Activated CD8-positive, alpha-beta memory T cell treated with anti-CD3 and anti-CD28 coated beads, Interleukin-2, amount 10 ng/mL, durations not matched to agents 7 days and 5 days (primary cell): ENCODE measurements at places on chromosomes 4 and X. TPM values are rescaled to one million over a fixed set of nuclear protein-coding genes. Genes with fewer than 3 reads are reported as not detected.

DNA sequence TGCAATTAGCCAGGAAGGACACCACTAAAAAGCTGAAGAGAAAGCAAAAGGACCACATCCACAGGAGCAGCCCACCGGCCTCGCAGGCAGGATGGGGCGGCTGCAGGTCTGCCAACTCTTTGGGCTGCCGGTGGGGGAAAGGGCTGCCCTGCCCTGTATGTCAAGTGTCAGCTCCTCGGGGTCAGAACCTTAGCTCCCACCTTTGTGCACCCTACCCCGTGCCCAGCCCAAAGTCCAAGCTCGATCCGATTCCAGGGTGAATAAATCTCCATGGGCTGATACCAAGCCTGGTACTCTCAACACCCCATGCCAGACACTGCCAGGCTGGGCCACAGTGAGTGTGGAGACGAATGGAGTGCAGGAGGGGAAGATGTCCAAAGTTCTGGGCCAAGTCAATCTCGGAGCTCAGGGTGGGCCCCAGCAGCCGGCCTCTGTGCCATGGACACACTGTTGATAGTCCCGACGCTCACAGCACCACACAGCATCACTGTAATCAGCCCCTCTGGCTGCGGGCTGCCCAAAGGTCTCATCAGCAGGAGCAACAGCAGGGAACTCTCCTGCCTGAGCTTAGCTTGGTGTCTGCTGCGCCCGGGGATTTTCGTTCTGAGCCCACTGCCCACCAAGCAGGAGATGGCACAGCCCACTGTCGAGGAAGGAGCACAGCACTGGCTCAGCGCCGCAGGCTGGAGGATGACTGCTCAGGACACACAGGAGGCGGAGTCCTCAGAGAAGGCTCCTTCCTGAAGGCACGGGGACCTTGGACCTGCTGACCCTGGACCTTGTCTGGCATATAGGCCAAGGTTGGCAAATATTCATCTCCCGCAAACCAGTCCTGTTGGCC, 84.4 kb downstream of the JAKMIP1 start:
- DNase-seq = no peak

Gene YY2
- 1.7 TPM for total RNA-seq

Gene BTC
- not detected for total RNA-seq

Gene GABRG1
- not detected for total RNA-seq

DNA sequence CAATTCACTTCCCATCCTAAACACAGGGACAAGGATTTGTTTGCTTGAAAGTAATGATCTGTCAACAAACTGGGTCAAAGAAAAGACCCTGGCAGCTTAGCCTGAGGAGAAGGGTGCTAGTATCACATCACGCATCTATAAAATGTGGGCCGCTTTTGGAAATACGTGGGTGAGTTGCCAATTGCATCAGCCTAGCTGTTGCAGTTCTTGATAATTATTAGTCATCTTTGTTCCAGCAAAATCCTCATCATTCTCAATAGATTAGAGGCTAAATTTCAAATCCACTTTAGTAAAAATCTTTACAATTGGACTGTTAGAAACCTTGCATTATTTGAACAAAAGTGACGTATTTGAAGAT, 33.6 kb upstream of the TAPT1 start:
- DNase-seq = no peak

GRCh38 chr4:146245246-146245645, 30.9 kb downstream of the REELD1 start:
- no peak for DNase-seq

DNA sequence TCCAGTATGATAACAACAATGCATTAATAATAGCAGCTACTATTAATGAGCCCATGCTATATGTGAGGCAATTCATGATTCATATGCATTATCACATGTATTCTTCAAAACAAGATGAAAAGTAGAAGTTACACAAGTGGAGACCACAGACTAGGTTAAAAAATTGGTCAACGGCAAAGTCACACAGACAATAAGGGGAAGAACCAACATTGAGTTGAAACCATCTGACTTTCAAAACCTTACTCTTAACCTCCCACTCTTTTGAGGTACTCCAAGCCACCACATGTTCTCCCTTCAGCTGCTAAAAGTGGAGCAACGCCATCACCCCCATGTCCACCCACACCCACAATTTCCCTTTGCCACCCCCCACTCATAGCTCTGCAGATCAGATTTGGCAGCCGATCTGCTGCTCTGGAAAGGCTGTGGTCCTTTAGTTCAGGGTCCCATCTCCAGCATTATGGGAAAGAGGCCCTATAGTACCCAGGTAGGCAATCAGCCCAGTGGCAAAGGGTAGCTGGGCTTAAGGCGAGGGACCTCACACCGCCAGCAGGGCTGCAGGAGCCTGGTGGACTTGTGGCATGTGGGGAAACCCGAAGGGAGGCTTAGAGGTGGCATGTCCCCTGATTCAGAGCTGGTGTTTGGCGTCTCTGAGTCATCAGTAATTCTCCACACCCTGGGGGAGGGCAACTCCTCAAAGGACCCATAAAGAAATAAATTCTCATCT, 33.5 kb upstream of the CYBB start:
- peak; percentile 52 for DNase-seq

Gene HSFX1
- total RNA-seq = 0.80 TPM

Gene CLIC2
- total RNA-seq = 1.0 TPM

DNA sequence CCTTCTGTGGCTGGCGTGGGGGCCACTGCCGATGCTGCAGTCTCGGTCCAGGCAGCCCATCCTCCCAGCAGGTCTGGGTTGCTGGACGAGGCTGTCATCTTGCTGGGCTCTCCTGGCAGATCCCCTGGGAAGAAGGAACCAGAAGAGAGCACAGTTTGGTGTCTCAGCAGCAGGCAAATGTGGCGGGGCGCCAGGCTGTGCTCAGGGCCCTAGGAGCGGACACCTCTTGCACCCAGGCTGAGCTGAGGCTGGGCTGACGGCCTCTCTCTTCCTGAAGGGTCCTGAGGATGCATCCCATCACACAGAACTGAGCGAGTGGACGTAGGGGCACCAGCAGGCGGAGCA, 39.2 kb upstream of the CPLX1 start:
- DNase-seq = no peak

GRCh38 chr4:123522646-123523045, 126.1 kb downstream of the SPRY1 start:
- no peak for DNase-seq

- DNase-seq = no peak
These were observed 131.1 kb upstream of the SCML1 start for GRCh38 chrX:17606231-17606630.

DNA sequence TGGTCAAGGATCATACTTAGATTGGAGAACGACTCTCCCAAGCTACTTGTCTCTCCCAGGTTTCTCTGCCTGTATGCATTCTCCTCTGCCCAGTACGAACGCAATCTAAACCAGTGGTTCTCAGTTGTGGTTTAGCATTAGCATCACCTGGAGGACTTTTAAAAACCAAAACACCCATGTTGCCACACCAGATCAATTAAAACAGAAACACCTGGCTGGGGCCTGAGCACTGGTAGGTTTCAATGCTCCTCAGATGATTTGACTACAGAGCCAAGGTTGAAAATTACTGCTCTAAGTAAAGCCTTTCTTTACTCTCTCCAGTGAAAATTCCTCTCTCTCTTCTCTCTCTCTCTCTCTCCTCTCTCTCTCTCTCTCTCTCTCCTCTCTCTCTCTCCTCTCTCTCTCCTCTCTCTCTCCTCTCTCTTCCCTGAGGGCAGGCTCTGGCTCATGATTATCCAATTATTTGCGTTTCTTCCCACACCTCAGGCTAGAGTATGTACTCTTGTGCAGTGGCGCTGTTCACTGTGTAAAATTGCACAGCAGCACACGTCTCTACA, 153.7 kb upstream of the FGF13 start:
- DNase-seq = no peak

Gene CT55
- not detected for total RNA-seq

Gene ARX
- not detected for total RNA-seq

- no peak for DNase-seq
These were observed 15.5 kb upstream of the RBBP7 start for GRCh38 chrX:16885628-16886027.

Gene AMTN
- total RNA-seq = not detected

DNA sequence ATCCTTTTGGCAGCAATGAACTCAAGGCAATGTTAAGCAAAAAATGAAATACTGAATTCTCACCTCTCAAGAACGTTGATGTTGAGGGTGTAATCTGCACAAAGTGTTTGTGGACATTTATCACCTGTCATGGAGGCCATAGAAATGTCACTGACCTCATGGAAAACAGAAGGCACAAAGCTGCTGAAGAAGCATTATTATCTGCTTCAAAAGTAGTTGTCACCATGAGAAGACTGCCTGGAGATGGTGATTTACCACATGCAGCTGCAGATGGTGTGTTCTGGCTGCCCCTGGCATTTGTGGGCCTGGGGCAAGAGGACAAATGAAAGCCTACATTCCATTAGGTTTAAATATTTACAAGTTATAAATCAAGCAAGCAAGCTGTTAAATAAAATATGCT, 116.8 kb upstream of the RPS6KA3 start:
- DNase-seq = no peak
